Breast epithelium (tissue), 4 donors: ENCODE measurements at places on chromosomes 13 and 19. TPM values are rescaled to one million over a fixed set of nuclear protein-coding genes. Genes with fewer than 3 reads are reported as not detected.

GRCh38 chr13:64753233-64754000, 2476.7 kb downstream of the PCDH9 start:
- no peak for DNase-seq

Gene PPFIA3
- 3.4 TPM for total RNA-seq

- peak; percentile 61 for DNase-seq
These were observed 17.8 kb upstream of the CABP5 start for GRCh38 chr19:48061401-48062344.

GRCh38 chr19:14081797-14082674, 3.5 kb downstream of the C19orf67 start:
- peak; percentile 66 for DNase-seq

DNA sequence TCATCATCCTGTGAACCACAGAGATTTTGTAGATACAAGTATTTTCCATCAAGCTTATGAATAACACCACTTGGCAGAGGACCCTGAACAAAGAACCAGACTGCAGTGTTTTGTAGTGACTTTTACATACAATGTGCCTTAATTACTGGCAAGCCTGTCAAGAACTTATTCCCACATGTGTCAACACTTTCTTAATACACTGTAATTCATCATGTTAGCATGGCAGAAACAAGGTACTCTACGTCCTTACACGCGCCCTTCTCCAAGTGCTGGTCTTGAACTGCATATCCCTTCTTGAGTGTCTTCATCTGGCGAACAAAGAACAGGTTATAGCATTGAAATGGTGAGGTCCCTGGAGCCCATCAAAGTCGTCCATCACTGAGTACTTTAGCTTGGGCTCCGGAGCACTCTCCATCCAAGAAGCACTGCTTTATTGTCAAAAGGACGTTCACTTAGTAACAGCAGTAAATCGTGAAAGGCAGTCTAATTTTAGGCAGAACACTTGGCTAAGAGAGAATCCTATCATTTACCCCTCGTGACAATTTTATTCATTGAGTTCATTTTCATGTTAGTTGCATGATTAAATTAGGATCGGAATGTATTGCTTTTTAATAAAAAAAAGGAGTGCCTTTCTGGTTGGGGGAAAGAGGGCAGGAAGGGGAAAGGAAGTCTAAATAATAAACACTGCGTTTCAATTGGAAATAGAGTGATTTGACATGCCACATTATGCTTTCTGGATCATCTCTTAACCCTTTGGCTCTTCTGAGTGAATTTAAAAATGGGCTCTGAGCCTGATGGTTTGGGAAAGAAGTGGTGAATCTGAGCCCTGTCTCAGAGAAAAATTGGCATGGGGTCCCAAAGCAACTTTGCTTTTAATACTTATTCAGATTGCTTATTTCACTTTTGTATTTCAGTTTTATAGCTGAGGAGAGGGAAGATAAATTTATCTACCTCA, 376.1 kb downstream of the DLEU7 start:
- DNase-seq = no peak

Gene TMPRSS9
- not detected for total RNA-seq

DNA sequence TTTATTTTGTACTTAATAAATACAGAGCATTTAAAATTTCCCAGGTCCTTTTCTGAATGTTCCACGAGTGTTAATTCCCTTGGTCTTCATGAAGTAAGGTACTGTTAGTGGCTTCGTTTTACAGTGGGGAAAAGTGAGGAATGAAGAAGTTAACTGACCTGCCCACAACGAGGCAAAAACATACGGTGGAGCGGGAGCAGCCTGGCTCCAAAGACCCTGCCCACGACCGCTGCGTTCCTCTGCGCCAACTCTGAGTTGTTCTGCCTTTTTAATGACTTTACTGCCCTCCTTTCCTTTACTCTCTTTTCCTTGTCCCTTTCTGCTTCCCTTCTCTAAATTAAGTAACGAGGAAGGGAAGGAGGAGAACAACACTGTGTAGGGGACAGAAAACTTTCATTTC, 392.9 kb downstream of the PCDH9 start:
- DNase-seq = no peak

Gene SLC25A41
- 0.44 TPM for total RNA-seq

Gene TSC22D1
- total RNA-seq = 74.2 TPM

DNA sequence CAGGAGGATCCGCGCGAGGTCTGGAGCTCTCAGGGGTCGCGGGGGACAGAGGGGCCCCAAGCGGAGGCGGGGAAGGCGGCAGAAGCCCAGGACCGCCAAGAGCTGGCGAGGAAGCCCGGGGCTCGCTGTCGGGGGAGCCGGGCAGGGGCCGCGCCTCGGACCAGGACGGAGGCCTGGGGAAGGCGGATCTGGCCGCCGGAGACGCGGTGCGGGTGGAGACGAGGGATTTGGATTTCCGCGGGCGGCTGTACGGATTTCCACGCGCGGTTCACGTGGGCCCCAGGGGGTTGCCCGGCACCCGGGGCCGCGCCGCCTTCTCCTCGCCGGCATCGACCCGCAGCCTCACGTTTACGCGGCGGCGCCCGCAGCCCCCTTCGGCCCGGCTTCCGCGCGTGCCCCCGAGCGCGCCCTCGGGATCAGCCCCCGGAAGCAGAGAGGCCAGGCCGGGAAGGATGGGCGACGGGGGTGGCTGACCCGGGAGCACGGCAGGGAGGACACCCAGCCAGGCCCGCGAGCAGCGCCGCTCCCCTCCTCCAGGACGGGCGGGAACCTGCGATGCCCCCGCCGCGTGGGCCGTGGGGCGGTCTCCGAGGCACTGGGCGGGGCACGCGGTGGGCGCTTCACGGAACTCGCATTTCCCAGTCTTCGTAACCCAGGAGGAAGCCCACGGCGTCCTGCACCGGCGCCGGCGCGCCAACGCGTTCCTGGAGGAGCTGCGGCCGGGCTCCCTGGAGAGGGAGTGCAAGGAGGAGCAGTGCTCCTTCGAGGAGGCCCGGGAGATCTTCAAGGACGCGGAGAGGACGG, 4.7 kb downstream of the F7 start:
- DNase-seq = no peak

GRCh38 chr13:27170221-27170515, 1.4 kb downstream of the USP12 start:
- no peak for DNase-seq

GRCh38 chr13:45015300-45015699, 26.0 kb downstream of the GPALPP1 start:
- DNase-seq = no peak

Gene PDE4C
- total RNA-seq = not detected

Gene MARK4
- 11.0 TPM for total RNA-seq

DNA sequence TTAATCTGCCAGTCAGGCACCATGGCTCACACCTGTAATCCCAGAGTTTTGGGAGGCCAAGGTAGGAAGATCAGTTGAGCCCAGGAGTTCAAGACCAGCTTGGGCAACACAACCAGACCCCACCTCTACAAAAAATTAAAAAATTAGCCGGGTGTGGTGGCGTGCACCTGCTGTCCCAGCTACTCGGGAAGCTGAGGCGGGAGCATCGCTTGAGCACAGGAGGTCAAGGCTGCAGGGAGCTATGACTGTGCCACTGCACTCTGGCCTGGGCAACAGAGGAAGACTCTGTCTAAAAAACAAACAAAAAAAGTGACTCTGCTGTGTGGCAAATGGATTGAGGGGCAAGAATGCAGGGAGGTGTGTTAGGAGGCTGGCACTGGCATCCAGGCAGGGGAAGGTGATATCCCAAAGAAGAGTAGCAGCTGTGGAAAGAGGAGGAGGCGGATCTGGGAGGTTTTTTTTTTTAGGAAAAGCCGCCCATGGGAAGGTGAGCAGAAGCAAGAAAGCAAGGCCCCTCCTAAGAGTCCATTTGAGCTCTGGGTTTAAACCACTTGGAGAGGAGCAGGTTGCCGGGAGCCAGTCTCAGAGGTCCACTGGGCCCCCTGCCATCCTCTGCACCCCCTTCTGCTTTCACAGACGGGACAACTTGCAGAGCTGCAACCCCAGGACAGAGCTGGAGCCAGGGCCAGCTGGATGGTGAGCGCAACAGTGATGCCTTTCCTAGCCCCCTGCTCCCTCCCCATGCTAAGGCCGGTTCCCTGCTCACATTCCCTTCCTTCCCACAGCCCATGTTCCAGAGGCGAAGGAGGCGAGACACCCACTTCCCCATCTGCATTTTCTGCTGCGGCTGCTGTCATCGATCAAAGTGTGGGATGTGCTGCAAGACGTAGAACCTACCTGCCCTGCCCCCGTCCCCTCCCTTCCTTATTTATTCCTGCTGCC, 2.1 kb downstream of the HAMP start:
- DNase-seq = no peak

GRCh38 chr19:5466072-5466471, 10.9 kb downstream of the ZNRF4 start:
- DNase-seq = no peak

GRCh38 chr13:54733639-54734038, 1705.0 kb downstream of the OLFM4 start:
- DNase-seq = no peak

Gene F7
- total RNA-seq = 0.15 TPM

- no peak for DNase-seq
These were observed 9.7 kb downstream of the CLEC4G start for GRCh38 chr19:7722231-7722651.

DNA sequence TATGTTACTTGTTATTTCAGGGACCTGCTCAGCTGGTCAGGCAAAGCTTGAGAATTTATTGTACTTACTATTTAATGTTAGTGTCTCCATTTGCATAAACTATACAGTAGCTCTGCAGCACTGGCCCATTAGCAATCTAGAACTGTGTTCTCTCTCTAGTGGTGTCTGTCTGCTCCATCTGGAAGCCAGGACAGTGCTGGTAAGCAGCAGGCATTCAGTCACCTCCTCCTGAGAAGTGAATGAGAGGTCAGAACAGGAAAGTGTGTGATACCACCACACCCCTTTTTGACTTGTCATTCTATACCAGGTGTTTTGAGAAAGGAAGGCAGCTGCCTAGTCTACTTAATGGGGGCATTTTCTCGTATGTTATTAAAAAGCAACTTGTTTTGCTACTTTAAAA, 3.9 kb downstream of the COG3 start:
- DNase-seq = no peak

GRCh38 chr13:79802389-79803085, 321.6 kb downstream of the NDFIP2 start:
- no peak for DNase-seq

Gene RXFP2
- total RNA-seq = 0.48 TPM

Gene MIER2
- 17.0 TPM for total RNA-seq

Gene SAMD4B
- 65.2 TPM for total RNA-seq

DNA sequence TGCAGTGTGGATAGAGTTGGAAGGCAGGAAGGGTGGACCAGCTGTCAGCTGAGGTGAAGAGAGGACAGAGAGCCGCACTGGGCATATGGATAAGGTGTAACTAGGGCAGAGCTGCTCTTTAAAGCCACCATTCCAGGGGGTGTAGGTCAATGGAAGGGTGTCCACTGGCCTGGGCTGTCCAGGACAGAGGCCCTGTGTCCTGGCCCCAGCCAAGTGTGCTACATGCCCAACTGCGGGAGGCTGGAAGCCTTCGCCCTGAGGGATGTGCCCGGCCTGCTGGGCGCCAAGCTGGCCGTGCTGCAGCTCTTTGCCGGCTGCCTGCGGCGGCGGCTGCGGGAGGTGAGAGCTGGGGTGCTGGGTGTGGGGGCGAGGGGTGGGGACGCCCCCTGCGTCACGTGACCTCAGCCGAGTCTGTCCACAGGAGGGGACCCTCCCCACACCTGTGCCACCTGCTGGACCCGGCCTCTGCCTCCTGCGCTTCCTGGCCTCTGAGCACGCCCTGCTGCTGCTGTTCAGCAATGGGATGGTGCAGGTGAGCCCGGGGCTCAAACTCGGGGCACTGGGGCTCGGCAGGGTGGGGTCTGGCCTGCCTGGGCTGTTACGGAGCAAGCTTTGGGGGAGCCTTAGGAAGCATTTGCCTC, 9.8 kb downstream of the PLK5 start:
- DNase-seq = no peak
